ENCODE measurements at places on chromosomes 7 and 10.

- DNase-seq = no peak
These were observed 38.1 kb downstream of the PRPS1L1 start for GRCh38 chr7:17989546-17989945.

DNA sequence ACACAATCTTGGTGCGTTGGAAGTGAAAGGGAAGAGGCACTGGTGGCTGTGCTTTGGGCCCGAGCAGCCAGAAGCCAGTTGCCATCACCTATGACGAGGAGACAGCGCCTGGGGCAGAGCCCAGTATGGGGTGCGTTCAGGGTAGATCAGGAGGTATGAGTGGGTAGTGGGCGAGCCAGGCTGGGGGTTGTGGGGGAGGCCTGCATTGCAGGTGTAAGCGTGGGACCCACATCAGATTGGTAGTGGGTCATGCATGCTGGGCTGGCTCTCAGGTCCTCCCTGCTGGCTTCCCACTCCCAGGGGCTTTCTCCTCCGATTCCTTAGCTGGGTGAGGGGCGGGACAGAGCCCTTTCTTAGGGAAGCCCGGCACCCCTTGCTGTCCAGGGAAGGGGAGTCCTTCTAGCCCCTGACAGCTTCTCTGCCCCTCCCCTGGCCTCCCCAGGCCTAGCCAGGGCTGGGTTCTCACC lies 445 bp upstream of the PVRIG start:
- no peak for DNase-seq

DNA sequence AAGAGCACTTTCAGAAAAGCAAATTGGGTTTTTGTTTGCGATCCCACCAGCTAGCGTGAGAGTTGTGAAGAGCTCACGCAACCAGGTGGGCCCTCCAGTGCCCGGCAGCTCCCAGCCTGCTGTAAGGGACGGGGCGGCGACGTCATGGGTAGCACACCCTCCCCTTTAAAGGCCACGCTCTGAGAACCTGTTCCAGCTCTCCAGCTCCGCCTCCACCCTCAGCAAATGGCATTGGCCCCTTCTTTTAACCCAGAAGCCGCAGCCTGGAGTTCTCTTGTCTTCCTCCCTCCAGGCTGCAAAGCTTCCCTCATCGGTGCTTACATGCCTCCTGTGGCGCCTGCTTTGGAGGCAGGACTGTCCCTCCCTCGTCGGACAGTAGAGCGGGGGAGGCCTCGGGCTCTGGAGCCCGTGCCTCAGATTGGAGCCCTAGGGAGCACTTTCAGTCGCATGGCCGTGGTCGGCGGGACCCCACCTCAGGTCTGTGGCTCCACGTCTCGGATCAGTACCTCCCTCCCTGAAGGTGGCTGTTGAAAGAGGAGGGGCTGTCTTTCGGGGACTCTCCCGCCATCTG lies 32.9 kb downstream of the WIPI2 start:
- no peak for DNase-seq

DNA sequence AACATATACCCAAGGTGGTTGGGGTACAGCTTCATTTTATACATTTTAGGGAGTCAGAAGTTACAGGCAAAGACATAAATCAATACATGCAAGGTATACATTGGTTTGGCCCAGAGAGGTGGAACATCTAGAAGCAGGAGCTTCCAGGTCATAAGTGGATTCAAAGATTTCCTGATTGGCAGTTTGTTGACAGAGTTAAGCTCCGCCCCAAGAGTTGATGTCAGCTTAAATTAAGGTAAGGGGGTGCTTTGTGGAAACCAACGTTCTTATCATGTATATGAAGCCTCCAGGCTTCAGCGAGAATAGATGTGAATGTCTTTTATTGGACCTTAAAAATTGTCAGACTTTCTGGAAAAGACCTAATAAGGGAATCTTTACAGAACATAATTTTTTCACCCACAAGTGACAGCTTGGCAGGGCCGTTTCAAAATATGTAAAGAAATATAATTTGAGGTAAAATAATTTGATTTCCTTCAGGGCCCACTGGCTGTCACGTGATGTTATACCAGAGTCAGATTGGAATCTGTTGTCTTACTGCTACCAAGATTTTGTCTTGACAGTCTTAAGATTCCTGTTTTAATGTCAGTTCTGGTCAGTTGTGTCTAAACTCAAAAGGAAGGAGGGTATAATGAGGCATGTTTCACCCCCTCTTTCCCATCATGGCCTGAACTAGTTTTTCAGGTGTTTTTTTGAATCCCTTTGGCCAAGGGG lies 6.3 kb upstream of the PANK1 start:
- DNase-seq = no peak

DNA sequence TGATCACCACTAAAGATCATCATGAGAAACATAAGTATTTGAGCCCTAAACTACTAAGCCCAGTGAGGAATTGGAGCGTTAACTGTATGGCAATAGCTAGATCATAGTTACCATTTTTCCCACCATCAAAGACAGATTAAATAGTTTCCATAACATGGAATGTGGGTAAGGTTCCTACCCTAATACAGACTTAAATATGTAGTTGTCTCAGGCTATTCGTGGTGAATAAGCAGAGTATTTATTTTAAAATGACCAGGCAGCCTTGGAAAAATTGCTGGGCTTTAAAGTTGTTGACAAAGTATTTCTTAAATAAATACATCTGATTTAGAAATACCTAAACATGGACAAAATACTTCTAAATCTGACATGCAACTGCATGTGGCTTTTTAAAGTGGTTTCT lies 106.8 kb downstream of the NT5C2 start:
- no peak for DNase-seq

- no peak for DNase-seq
These were observed 75.5 kb upstream of the AGK start for GRCh38 chr7:141475679-141476078.
